ENCODE measurements at places on chromosomes 13 and 19.

DNA sequence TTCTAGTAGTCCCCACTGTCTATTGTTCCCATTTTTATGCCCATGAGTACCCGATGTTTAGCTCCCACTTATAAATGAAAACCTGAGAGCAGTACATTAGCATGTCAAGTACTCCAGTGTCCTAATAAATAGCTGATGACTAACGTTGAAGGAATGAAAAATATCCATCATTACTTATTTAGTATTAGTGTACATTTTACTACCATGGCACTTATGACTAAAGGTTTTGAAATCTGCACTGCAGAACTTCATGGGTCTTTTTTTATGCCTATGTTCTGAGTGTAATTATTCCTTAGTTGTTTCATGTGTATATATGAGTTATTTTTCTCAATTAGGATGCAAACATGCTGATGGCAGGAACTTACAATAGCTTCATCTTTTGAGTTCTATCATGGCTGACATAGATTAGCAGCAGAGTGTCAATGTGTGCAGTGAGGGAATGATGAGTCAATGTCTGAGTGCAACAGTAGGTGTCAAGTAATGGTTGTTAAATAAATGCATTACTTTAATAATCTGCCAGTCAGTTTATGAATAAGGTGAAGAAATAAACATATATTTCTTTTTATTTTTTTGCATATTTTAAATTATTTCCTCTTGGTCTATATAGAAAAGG, 188.4 kb downstream of the ITGBL1 start:
- no peak for DNase-seq

GRCh38 chr13:96680898-96681297, 313.4 kb downstream of the OXGR1 start:
- no peak for DNase-seq

DNA sequence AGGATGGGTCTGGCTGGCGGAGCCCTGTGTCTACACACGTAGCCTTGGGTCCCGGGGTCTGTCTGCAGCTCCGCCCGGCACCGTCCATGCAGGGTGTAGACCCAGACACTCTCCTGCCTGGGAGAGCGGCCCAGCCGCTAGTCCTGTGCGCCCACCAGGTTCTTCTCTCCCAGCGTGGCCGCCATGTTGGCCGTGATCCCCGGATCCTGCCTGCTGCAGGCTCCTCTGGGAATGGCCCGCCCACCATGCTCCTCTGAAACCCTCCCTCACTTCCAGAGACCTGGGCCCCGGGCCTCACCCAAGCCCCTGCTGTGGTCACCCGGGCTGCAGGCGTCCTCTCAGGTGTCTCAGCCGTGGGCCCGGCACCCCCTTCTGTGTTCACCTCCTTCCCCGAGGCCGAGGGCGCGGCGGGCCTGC, 57.7 kb upstream of the MCF2L start:
- DNase-seq, result no peak

GRCh38 chr13:91894316-91894715, 495.9 kb downstream of the GPC5 start:
- no peak for DNase-seq

DNA sequence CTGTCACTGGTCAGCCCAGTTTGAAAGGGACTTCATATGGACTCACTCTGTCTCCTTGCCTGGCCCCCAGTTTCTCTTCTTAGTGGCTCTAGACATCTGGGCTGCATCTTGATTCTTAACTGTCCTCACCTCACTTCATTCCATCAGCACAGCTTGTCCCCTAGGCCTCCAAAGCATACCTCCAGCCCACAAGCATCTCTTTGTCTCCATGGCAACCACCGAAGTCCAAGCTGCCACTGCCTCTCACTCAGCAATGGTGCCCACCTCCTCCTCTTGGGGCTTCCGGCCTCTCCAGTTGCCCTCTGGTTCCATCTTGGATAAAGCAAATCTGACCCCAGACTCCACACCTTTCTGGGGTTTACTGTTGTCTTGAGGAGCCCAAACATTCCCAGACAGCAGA, 9.9 kb upstream of the KLHL26 start:
- DNase-seq, result no peak

DNA sequence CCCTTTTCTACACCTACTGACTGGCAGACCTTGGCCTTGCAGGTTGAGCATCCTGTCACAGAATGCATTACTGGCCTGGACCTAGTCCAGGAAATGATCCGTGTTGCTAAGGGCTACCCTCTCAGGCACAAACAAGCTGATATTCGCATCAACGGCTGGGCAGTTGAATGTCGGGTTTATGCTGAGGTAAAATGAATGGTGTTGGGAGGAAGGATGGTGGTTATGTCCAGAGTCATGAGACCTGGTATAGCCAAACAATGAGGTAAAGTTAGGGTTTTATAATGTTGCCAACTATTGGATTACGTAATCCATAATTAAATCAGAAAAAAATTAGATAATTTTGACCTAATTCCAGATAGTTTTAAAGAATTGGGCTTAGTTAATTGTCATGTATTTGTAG, 212.5 kb downstream of the PCCA start:
- DNase-seq, result no peak

DNA sequence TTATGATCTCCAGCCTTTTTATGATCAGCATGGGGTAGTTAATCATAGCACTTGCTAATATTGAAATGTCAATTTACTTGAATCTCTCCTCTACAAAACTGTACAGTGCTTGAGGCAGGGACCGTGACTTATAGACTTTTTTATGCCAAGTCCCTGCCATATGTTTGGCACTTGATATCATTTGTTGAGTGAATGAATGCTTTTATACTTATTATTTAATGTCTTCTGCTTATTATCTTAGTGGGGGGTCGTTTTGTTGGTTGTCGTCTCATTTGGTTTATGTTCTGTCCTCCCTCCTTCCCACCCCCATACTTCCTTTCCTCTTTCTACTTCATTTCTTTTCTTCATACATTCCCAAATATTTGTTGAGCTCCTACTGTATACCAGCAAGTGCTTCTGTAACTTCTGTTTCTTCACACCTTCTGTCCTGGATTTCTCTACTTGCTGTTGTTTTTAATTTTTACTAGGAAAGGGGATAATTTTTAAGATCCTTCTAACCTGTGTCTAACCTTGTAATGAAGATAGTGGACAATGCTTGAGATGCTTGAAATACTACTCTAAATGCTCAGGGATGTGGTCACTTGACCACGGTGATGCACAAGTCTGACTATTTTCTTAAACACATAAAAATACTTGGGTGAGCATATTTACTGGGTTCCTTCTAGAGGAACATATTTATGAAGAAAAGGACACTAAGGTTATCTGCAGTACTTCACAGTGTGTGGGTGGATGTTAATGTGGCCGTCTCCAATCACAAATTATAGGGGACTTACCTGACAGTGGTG, 223.8 kb downstream of the TDRD3 start:
- DNase-seq, result no peak

GRCh38 chr13:86856991-86857390, 814.2 kb upstream of the SLITRK5 start:
- DNase-seq, result no peak

GRCh38 chr13:105608104-105608503, 927.4 kb downstream of the EFNB2 start:
- DNase-seq, result no peak

- peak; percentile 72 for DNase-seq
These were observed 24.3 kb downstream of the NFILZ start for GRCh38 chr19:8654591-8655339.

DNA sequence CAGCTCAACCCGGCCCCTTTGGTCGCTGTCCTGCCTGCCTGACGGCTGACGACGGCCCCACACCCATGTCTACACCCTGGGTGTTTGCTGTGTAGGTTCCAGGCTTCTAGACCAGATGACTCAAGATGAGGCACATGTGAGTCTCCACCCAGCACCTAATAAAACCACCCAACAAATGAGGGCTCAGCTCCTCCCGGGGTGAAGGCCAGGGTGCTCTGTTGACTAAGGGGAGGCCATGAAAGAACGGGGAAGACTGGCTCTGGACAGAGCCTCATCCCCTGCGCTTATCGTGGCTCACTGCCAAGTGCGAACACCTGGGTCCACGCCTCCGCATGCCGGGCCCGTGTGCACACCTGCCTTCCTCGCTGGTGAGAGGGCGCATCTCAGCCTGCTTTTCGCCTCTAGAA, 39.6 kb downstream of the COL4A2 start:
- no peak for DNase-seq

- DNase-seq, result no peak
These were observed 2.6 kb downstream of the OR10H5 start for GRCh38 chr19:15790096-15790495.

All from stimulated activated CD4-positive, alpha-beta T cell treated with anti-CD3 and anti-CD28 coated beads, Interleukin-4, amount 100 ng/mL, for 24 hours (primary cell).